ENCODE measurements at places on chromosomes 12 and 14.

GRCh38 chr12:47585507-47585906 lies 120.3 kb downstream of the RPAP3 start:
- no peak for DNase-seq

- DNase-seq: no peak
These were observed 60.8 kb upstream of the TSPAN8 start for GRCh38 chr12:71218616-71219015.

GRCh38 chr12:25518512-25518911 lies 34.6 kb downstream of the LMNTD1 start:
- no peak for DNase-seq

- DNase-seq: no peak
These were observed 64.3 kb downstream of the GALNT8 start for GRCh38 chr12:4784404-4785054.

DNA sequence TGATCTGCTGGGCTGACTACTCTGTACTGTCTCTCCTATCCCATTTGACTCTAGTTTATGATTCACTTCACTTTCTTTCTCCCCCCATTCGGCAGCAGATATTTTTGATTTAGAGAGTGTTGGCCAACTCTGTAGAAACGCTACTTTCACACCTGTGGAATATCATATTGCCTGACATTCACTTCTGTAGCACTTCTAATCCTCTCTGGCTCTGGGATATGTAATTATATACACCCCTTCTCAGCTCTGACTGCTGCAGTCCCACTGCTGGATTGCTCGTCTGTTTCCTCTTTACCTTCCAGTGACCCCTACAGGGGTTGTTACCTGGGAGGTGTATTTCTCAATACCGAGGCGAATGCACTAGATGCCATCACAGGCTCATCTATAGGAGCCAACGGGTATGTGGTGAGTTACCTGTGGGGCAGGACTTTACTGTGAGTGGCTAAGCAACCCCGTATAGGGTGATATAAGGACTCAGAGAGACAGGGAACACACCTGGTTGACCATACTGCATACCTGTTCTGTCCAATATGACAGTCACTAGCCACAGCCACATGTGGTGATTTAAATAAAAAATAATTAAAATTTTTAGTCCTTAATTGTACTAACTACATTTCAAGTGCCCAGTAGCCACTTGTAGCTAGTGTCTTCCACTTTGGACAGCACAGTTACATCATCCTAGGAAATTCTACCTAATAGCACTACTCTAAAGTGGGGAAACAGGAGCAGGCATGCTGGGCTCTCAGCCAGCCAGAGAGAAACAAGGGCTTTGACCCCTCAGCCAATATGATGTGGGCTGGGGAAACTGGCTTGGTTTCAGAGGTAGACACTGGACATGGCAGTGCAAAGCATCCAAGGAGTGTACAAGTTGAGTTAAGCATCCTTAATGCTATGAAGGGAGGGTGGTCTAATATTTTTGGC lies 95.0 kb downstream of the C12orf75 start:
- DNase-seq: no peak

GRCh38 chr12:16606201-16606849 lies 363 bp upstream of the LMO3 start:
- DNase-seq: no peak

DNA sequence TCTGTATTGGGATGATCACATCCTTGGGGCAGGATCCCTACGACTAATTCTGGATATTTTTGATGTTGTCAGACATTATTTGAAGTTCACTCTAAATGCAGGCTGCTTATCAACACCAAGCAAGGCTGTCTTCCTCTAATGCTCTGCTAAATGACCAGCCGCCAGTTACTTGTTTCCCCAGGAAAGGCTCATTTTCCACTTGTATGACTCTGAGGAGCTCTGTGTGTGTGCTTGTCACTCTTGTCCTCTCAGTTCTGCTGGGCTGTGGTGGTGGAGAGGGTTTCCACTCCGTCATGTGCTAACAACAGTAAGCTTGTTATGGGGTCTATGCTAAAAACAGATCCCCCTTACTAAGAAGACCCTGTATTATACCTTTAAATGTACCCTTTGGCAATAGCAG lies 42.1 kb downstream of the ATL1 start:
- no peak for DNase-seq

DNA sequence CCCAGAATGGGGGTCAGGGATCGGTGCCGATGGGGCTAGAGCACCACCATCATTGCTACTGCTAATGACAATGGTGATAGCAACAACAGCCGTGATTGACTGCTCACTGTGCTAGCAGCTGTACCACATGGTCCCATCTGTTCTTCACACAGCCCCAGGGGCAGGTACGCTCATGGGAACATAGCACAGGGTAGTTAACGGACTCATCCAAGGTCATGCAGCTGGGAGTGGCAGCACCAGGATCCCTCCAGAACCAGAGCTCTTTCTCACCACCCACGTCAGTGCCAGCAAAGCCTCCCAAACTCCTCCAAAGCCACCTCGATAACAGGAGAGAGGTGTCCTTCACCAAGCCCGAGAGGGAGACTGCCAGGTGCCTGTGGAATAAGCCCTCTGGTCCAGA lies 11.2 kb upstream of the DYNC1H1 start:
- DNase-seq: no peak

DNA sequence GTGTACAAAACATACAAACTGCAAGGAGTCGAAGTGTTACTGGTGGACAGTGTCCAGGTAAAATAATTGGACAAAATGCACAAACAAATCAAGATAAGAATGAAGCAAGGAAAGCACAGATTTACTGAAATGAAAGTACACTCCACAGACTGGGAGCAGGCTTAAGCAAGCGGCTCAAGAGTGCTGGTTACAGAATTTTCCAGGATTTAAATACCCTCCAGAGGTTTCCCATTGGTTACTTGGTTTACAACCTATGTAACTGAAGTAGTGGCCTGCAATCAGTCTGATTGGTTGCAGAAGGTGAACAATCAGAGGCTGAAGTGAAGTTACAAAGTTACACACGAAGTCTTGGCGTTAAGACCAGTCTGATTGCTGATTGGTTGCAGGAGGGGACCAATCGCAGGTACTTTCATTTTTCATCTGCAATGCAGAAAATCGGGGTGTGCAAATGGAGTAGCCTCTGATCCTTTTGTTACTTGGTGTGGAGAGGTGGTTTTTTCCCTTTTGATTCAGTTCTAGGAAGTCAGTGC lies 11.6 kb upstream of the SCN8A start:
- DNase-seq: no peak

DNA sequence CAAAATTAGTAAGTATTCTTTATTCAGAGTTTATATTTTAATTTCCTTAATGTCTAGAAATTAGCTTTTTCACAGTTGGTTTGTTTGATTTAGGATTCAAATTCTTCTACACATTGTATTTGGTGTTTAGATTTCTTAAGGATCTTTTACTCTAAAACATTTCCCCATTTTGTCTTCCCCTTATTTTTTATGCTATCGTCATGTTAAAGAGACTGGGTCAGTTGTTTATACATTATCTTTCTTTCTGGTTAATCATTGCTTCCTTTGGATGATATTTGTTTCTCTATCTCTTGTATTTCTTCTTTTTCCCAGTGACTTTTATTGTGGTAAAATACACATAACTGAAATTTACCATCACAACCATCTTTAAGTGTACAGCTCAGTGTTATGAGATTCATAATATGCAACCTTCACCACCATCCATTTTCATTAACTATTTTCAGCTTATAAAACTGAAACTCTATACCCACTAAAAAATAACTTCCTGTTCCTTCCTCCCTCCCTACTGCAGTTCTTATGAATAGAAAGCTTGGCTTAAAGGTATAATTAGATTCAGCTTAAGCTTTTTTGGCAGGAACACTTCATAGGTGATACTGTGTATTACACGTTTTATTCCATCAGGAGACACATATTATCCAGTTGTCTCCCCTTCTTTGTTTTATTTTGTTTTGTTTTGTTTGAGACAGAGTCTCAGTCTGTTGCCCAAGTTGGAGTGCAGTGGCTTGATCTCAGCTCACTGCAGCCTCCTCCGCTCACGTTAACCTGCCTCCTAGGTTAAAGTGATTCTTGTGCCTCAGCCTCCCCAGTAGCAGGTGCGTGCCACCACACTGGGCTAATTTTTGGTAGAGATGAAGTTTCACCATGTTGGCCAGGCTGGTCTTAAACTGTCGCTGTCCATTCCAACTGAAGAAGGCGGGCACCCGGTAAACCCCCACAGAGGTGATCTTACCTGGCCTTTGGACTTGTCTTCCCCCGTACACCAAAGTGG lies 45.0 kb downstream of the NOPCHAP1 start:
- DNase-seq: no peak

GRCh38 chr14:90402016-90402415 lies 5.2 kb downstream of the CALM1 start:
- no peak for DNase-seq

GRCh38 chr12:128513331-128513730 lies 246.4 kb downstream of the TMEM132C start:
- no peak for DNase-seq

GRCh38 chr12:104291867-104292524 lies 11.5 kb upstream of the EID3 start:
- DNase-seq: no peak

GRCh38 chr14:79965896-79966295 lies 245.4 kb downstream of the DIO2 start:
- no peak for DNase-seq

DNA sequence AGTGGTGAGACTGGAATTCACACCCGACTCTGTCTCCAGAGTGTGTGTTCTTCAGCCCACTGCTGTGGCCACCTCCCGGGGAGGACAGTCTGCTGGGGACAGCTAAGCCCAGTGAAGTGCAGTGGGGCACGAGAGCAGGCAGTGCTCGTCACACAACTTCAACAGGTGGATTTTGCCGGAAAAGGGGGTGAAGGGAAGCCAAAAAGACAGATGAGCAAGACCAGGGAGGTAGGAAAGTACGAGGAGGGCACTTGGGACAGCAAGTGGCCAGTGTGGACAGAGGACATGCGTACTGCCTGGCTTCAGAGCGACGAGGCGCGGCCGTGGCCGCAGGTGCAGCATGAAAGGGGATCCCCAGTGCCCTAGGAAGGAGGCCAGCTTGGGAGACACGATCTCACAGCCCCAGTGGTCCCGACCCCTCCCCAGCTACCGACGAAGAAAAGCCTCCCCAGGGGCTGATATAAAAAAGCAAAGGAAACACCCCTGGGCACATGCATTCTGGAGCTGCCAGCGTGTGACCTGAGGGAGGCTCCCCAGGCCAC lies 96.1 kb downstream of the FBXL14 start:
- DNase-seq: no peak

DNA sequence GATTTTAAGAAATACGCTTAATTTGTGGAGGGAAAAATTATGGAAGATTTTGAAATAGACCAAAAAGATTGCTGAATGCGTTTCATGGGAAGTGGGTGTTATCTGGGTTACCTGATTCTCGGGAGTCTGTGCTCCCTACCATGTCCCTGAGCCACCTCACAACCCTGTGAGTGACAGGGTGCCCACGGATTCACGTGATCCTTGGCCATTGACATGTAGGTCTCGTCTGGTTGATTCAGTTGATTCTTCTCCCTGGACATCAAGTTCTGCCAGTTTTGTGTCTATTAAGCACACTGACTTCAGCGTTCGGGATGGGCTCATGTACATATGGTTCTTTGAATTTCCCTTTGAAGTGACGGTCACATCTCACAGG lies 101.4 kb downstream of the ADGRD1 start:
- no peak for DNase-seq

DNA sequence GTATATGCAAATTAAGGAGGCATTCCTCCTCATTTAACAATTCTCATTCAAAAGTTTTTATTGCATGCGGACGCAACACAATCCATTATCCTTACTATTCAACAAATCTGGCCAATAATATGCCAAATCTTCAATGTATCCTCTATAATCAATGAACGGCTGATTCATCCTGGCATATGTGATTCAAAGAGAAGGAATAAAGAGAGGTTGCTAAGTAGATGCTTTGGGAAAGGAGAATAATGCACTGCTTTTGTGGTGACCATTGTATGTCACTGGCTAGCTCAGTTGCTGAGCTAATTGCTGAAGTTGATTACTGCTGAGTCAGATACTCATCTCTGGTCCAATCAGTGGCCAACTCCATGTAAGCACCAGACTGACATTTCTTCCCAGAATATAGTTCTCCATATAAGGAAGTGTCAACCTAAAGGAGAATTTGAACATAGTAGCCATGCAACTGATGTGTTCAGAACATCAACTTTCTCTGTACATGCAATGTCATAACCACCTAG lies 148.0 kb downstream of the PDZRN4 start:
- DNase-seq: no peak

DNA sequence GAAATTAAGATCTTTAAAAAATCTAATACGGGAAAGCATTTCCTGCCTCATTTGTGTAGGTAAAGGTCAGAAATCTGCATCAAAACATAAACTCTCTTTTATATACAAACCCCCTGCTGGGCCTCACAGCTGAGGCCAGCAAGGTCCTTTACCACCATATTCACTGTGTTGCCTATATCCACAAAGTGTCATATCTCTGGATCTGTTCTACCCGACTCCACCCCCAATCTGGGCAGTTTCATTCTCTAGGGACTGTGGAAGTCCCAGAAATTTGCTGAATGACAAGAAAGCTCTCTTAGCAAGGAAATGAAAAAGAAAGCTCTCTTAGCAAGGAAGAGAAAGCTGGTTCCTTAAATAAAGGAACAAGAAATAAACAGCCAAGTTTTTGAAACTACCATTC lies 301.7 kb downstream of the KCNH5 start:
- DNase-seq: no peak

DNA sequence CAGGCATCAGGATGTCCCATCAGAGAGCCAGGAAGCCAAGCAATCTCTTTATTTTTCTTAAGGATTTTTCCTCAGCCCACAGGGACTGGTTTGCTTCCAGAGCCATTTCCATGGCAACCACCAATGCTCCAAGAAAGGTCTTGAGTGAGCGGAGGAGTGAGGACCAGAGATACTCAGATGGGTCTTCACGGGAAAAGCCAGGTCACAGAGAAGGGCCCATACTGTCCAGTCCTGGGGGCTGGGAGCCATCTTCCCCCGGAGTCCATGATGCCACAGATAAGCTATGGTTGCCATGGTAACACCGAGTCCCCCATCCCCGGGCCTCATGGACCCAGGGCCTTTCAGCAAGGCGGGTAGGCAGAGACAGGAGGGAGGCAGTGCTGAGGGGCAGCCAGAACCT lies 28.6 kb downstream of the CMKLR1 start:
- no peak for DNase-seq

GRCh38 chr12:112900298-112901145 lies 6.2 kb upstream of the OAS1 start:
- peak; percentile 40 for DNase-seq

- no peak for DNase-seq
These were observed 49.3 kb upstream of the MAX start for GRCh38 chr14:65151609-65151956.

GRCh38 chr12:120887253-120888043 lies 16.7 kb downstream of the SPPL3 start:
- no peak for DNase-seq

- no peak for DNase-seq
These were observed 54.9 kb downstream of the TRMT5 start for GRCh38 chr14:60926002-60926401.
